ENCODE measurements at places on chromosomes 2 and 18.
A peak's percentile ranks its signal among the peaks of the same experiment; 100 is the strongest.

DNA sequence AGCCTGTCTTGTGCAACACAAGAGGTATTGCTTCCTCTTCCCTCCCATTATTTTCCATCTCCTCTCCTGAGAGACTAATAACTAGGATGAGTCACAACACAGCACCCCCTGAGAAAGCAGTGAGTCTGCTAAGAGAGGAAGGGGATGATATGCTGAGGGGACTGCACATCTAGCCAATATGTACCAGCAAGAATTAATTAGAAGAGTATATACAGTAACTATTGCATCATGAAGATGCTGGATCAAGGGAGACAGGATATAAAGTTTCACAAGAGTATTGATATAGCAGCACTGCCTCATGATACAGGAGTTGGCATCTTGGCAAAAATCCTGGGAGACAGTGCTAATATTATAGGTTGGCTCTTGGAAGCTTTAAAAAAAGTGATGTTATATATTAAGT is 289.9 kb upstream of the RBMS1 start:
- DNase-seq = no peak

- no peak for DNase-seq
Measured at GRCh38 chr2:169736902-169737301, 3.3 kb downstream of the KLHL23 start.

GRCh38 chr2:102806250-102806837 is 44.5 kb downstream of the TMEM182 start:
- peak; percentile 7 for DNase-seq

- no peak for DNase-seq
Measured at GRCh38 chr2:216195565-216196029, 86.4 kb downstream of the XRCC5 start.
